Thymus (tissue), 14 donors: ENCODE measurements at places on chromosomes 7 and 10. TPM values are rescaled to one million over a fixed set of nuclear protein-coding genes. Genes with fewer than 3 reads are reported as not detected.

OR9A2 gene
- polyA plus RNA-seq, result not detected

NKX2-3 gene
- 0.09 TPM for polyA plus RNA-seq

CPA4 gene
- polyA plus RNA-seq, result 0.96 TPM

EPO gene
- 1.0 TPM for polyA plus RNA-seq

KAZALD1 gene
- 2.3 TPM for polyA plus RNA-seq

GRK5 gene
- polyA plus RNA-seq, result 14.4 TPM

PLXDC2 gene
- 7.1 TPM for polyA plus RNA-seq

PNLIPRP2 gene
- 0.25 TPM for polyA plus RNA-seq

MMD2 gene
- polyA plus RNA-seq, result 0.07 TPM

LRIT1 gene
- polyA plus RNA-seq, result not detected

C10orf105 gene
- 0.68 TPM for polyA plus RNA-seq

KCP gene
- 0.34 TPM for polyA plus RNA-seq

HOXA4 gene
- 3.0 TPM for polyA plus RNA-seq

SLC26A4 gene
- 0.39 TPM for polyA plus RNA-seq

PRR15 gene
- 0.39 TPM for polyA plus RNA-seq
